ENCODE measurements at places on chromosomes 2 and 18.
A peak's percentile ranks its signal among the peaks of the same experiment; 100 is the strongest.

DNA sequence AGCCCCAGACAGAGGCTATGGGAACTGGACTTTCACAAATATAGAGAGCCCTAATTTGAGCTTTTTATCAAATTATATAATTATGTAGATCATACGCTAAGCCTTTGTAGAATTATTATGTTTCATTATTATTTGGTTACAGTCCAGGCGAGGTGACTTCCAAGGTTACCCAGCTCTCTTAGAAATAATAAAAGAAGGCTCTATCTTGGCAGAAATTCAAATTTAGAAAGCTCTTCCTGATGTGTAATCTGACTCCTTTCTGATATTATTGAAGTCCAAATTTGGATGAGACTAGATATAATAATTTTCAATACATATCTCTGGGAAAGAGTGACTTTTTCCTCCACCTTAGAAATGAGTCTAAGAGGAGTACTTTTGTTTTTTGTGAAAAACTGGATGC lies 4.8 kb upstream of the SLC38A11 start:
- no peak for DNase-seq

DNA sequence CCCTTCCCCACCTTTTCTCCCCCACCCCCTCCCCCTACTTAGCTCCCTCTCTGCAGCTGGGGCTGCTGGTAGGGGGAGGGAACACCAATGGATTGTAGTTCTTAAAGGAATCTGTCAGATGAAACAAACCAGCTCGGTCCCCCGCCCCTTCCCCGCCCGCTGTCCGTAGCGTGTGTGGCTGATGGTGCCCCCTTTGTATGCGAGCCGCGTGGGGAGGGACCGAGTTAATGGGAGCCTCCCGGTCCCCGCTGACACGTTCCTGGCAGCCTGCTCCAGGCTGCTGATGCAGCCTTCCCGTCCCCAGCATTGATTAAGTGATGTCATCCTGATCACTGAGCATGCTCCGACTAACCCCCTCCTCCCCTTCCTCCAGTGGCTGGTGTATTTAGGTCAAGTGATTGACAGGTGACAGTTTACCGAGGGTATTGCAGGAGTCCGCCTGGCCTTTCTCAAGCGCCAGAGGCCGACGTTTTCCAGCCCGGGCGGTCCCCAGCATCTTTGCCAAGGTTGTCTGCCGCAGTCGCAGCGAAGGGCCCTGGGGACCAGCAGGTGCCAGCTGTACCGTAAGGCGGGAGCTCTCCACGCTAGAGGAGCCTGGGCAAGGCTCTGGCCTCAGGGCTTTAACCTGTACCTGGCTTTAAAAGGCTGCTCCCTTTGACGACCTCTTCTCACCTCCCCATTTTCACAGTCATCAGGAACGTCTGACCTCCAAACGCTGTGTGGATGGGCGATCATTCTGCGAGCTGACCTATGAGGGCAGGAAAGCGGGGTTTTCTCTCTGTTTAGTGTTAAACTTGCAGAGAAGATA lies 1.8 kb downstream of the KIF5C start:
- DNase-seq = peak; percentile 26

DNA sequence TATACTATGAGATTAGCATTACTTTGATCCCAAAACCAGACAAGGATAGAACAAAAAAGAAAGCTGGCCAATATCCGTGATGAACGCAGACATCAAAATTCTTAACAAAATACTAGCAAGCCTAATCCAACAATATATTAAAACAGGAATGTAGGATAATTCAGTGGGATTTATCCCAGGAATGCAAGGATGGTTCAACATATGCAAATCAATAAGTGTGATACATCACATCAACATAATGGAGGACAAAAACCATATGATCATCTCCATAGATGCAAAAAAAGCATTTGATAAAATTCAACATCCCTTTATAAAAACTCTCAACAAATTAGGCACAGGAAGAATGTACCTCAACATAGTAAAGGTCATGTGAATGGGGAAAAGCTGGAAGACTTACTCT lies 158.5 kb downstream of the KCNE4 start:
- DNase-seq = no peak

- DNase-seq = peak; percentile 24
These were observed 6.1 kb upstream of the SERPINB8 start for GRCh38 chr18:63963615-63964256.

GRCh38 chr2:66570471-66570870 lies 135.5 kb downstream of the MEIS1 start:
- no peak for DNase-seq

GRCh38 chr2:207274530-207275189 lies 108.9 kb upstream of the KLF7 start:
- DNase-seq = no peak

GRCh38 chr2:231612109-231612455 lies 19.4 kb downstream of the TEX44 start:
- DNase-seq = peak; percentile 35

DNA sequence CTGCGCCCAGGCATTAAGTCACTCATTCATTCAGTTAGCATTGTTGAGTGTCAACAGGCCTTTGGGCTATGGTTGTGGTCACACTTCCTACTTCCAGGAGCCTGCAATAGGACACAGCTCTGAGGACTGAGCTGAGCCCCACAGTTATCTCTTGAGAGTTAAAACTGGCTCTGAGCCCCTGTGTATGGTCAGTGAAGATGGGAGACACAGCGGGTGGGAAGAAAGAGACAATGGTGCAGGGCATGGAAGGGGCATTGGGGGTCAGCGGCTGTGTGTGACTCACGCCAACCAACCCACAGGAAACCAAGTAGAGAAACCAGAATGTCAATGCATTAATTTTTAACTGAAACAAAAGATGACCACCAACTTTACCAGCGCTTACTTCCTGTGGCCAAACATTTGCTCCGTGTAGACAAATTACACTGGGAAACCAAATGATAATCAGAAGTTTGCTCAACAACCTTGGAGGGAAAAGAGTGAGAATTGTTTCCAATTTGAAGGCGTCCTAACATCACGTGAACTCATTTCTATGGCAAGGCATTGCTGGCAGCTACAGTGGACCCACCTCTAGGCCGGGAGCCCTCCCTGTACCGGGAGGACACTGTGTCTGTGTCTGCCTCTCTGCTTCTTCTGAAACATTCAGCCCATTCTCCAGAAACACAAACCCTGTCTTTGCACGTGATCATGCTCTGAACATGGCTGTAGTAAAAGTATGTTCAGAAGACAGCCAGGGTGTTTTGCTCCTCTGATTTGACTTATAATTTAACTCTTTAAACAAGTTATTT lies 212.0 kb upstream of the ID2 start:
- DNase-seq = no peak

GRCh38 chr2:195709901-195710806 lies 53.1 kb downstream of the SLC39A10 start:
- no peak for DNase-seq

GRCh38 chr2:101974663-101975062 lies 17.1 kb upstream of the IL1R2 start:
- no peak for DNase-seq

- DNase-seq = no peak
These were observed 69.9 kb upstream of the SMAD7 start for GRCh38 chr18:49020621-49021021.

- DNase-seq = no peak
These were observed 39.3 kb upstream of the GTF2A1L start for GRCh38 chr2:48578313-48578712.

DNA sequence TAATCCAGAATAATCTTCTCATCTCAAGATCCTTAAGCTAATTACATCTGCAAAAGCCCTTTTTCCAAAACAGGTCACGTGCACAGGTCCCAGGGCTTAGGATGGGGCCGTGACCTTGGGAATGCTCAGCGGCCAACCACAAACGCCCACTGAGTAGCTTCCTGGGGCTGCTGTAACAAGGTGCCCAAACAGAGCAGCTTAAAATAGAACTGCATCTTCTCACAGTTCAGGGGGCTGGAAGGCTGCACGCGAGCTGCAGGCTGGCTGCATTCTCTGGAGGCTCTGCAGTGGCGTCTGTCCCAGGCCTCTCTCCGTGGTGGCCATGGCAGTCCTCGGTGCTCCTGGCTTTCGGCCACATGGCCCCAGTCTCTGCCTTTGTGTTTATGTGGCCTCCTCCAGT lies 31.9 kb downstream of the ADI1 start:
- DNase-seq = no peak

GRCh38 chr2:232523402-232523681 lies 2.6 kb upstream of the CHRND start:
- no peak for DNase-seq

GRCh38 chr2:33607905-33608304 lies 8.8 kb upstream of the FAM98A start:
- no peak for DNase-seq

GRCh38 chr18:38305961-38306360 lies 740.4 kb upstream of the CELF4 start:
- no peak for DNase-seq

DNA sequence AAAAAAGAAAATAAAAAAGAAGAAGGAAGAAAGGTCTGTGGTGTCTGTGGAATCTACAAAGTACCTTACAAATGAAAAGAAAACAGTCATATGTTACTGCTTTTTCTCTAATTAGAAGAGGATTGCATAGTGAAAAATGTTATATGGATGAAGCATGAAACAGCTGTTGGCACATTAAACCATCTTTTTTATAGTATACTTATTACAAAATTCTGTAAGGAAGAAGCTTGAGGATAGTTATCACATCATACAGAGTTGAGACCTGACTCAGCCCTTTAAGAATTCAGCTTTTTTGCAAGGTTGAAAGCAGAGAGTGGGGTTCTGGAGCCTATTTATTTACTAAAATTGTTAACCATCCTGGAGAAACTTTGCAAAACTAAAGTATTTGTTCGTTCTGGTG lies 222.7 kb downstream of the PHLPP1 start:
- DNase-seq = no peak

DNA sequence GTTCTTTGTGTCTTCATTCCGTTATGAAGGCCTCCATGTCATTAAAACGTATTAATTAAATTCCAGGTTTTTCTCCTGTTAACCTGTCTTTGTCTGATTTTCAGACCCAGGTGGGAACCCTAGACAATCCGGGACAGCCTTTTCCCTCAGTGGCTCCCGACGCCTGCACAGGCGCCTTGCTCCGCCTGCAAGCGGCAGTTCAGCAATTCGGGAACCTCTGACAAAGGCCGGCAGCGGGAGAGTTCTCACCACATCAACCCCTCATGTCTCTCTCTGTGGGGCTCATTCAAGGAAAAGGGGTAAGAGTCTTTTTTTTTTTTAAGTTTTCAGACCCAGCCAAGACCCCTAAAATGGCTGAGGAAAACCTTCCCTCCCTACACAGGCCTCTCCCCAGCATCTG lies 259.8 kb upstream of the SALL3 start:
- no peak for DNase-seq

DNA sequence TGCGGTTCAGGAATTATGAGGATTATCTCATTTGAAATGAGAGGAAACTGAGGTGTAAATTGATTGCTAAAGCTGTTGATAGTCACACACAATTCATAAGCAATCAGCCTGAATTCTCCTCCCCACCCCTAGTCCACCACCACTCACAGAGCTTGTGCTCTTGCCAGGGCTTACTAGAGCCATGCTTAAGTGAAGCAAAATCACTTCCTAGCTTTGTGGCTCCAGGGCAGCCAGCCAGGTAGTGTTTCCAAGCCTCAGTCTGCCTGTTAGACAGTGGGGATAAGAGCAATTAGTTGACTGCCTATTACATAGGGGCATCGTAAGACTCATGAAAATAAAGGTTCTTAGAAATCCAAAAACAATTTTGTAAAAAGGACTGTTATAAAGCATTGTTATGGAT lies 87.2 kb downstream of the PKP4 start:
- no peak for DNase-seq

DNA sequence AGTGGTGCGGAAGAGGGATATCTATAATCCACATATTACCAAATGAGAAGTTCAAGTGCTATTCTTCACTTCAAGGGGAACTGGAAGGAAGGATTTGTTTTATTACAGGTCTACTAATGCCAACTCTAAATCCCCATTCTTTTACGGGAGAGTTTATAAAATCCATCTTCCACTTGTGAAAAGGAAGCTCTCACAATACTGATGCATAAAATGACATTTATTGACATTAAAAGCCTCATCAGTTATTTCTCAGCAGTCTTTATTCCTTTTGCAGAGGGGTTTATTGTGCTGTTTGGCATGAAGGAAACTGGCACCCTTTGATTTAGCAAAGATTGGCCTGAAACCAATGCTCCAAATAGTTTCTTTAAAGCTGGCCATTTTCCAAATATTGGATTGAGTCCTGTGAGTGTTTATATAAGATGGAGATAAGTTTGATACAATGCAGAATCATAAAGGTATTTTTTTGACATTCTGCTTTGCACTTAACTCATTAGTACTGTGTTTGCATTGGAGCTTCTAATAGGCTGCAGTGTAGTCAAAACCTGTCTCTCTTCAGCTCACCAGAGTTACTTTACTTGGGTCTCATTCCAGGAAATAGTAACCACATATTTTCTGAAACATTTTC lies 26.6 kb downstream of the LRP1B start:
- no peak for DNase-seq

GRCh38 chr18:64234321-64234720 lies 85.4 kb upstream of the LINC00305 start:
- DNase-seq = no peak

GRCh38 chr2:415986-416610 lies 128.2 kb upstream of the ALKAL2 start:
- DNase-seq = no peak

DNA sequence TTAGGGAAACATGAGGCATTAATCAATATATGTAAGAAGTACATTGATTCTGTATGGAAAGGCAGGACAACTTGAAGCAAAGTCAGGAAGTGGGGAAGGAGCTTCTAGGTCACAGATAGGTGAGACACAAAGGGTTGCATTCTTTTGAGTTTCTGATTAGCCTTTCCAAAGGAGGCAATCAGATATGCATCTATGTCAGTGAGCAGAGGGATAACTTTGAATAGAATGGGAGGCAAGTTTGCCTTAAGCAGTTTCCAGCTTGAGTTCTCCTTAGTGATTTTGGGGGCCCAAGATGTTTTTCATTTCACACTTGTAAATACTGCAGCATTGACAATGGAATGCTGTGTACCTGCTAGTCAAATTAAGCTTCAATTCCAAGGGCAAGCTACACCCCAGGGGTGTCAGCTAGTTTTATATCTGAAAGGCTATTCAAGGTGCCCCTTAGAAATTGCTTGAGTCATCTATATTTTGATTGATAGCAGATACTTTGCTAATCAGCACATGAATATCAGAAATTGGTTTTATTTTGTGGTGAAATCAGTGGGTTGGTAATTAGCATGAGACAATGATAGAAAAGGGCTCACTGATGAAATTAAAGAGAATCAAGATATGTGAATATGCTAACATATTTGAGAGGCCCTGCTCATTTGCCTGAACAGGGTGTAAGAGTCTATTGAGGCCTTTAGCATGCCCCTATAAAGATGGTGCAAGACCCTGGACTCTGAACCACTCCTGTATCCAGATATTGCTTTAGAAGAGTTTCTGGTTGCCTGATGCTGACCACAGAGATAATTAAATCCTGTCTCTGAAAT lies 131.5 kb downstream of the TMEM17 start:
- no peak for DNase-seq

DNA sequence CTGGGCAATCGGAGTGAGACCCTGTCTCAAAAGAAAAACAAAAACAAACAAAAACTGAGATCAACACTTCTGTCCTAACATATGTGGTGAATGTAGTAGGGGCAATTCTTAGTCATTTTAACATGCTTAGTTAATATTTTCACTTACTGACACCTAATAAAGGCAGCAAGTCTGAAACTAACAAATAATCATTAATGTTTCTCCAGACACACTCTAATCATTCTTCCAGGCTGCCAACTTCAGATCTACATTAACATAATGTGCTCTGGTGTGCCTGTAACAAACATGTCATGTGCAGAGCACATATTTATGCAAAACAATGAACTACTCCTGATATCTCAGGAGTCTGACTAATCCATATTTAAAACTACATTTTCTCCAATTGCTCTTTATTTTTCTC lies 6.0 kb downstream of the KRCC1 start:
- DNase-seq = no peak

GRCh38 chr2:68468801-68469200 lies 1.4 kb downstream of the APLF start:
- no peak for DNase-seq

Data from stimulated activated CD4-positive, alpha-beta T cell treated with anti-CD3 and anti-CD28 coated beads, TNF-alpha, amount 100 ng/mL, for 4 hours (primary cell).